ENCODE measurements at places on chromosomes 5 and 9.
A peak's percentile ranks its signal among the peaks of the same experiment; 100 is the strongest.

GRCh38 chr5:156095709-156096241 is 231.2 kb upstream of the SGCD start:
- DNase-seq, result no peak

- DNase-seq, result no peak
Measured at GRCh38 chr5:135996611-135997010, 32.2 kb upstream of the TGFBI start.

DNA sequence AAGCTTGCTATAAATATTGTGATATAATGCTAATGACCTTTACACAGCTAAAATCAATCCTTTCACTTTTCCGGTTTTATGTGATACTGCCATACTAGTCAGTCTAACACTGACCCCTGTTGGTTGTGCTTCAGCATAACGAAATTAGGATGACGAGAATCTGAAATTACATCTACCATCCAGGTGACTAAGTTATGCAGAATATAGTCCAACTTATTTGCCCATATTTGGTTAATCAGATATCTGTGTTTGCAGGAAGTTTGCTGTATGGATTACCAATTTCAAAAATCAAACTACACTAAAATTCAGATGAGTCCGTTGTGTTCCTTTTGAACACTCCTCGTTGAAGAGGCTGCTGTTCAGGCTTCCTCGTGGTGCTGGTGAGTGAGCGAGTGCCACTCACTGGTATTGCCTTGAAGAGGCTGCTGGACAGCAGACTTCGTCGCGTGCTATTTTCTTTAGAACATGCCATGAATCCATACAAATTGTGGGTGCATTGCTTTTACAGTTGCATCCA is 32.5 kb downstream of the TENT4A start:
- no peak for DNase-seq

DNA sequence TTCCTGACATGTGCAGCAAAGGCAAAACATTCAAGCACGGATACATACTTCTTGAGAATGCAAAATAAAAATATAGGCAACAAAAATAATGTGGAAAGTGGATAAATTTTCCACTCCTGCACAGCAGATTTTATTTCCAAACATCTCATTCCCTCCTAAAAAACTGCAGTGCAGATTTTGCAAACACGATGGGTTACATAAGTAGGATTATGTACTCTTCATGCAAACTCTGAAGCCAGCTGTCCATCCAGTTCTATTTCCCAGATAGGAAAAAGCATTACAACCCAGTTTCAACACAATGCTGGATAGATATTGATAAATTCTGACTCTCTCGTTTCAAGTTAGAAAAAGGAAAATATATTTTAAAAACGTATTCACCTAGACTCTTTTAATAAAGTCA is 52.7 kb upstream of the CCNG1 start:
- DNase-seq, result no peak

GRCh38 chr5:160021831-160022446 is 13.0 kb downstream of the TTC1 start:
- peak; percentile 50 for DNase-seq

- DNase-seq, result no peak
Measured at GRCh38 chr9:107260437-107261081, 22.5 kb upstream of the RAD23B start.

DNA sequence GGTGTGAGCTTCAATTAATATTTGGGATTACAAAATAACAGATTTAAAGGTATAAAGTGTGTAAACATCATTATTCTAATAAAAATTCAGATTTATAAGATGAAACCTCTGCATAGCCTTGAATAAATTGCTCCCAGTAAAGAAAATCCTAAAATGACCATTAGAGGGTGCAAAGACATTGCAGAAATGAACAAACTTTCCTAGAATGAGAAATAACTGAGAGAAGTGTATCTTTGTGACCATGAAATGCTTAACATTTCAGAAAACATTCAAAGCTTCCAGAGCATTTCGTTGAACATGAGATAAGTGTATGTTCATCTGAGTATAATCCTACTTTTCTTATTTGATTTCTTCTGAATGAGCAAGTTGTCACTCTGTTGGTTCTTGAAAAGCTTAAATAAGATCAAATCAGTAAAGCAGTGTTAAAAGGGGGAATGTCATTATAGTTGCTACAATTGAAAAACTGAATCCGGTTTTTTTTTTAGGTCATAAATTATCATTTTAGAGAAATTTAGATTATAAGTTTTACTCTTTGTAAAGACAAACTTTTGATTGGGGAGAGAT is 24.7 kb upstream of the NUDT12 start:
- no peak for DNase-seq

DNA sequence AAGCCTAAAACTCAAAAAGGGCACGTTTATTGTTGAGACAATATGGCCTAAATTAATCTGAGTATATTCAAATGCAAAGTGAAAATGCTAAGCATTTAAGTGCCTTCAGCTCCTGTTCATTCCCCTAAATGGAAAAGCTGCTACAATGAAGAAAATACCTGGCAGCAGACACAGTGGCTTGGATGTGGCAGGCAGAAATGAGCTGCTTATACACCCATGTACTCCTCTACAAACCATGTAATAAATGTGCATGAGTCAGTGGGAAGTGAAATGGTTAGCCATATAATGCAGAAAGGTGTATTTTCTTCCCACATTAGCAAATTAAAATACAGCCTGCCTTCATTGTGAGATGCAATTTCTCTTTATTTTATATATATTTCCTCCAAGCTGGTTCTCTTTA is 859.2 kb upstream of the SEMA6A start:
- no peak for DNase-seq

DNA sequence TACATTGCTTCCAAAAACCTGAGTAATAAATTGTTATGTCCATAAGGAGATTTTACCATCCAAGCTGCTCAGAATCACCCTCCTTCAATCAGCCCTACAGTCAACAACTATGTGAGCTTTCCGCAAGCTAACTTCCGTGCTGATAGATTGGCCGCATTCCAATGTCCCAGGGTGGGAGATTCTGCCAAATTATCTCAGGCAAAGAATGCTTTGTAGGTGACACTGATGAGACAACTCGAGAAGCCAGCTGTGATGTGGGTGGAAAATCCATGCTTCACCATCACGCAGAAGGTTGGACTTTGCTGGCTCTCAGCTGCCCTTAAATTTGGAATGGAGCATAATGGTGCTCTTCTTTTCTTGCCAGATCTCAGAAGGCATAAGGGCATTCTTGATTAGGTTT is 44.9 kb upstream of the HCN1 start:
- DNase-seq, result no peak

DNA sequence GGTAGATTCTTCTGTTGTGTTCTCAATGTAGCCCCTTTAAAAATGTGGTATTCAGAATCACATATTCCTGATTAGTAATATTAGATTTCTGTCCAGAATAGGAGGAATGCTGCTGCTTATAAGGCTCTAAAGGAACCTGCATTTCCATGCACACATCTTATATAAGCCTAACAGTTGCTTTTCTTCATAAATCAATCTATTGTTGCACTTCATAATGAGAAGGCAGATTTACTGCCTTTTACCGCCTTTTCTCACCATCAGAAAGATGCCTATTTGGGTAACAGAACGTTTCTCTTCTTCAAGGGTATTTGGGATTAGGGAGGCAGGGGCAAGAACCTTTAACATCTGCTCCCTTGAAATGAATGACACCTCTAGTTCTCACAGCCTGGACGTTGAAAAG is 243.4 kb downstream of the MLLT3 start:
- DNase-seq, result no peak

DNA sequence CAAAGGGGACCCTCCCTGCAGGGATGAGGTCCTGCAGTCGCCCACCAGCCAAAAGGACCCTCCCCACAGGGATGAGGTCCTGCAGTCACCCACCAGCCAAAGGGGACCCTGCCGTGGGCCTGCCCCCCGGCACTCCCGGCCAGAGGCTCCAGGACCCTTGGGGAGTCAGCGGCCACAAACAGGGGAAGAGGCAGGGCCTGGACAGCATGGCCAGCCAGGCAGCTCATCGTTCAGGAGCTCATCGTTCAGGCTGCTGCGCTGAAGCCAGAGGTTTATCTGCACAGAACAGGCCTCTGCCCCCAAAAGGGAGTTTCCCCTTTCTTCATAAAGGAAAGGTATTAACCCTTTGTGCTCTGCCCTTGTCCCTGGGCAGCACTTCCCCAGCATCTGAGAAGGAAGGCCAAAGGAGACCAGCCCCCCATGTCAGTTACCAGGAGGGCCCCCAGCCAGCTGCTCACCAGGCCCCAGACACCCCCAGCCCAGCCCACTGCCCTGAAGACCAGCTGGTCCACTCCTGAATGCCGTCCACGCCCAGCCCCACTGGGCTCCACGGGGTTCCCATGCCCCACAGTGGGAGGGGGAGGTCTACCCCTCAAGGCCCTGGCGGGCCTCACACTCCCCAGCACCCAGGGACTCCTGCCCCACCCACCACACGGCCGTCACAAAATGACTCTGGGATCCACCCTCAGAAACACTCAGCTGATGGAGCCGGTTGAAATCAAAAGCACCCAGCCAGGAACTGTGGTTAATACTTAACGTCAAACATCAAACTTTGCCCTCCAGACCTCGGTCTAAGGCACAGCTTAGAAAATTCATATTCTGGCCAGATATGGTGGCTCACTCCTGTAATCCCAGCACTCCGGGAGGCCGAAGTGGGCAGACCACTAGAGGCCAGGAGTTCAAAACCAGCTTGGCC is 6.3 kb downstream of the SLC12A7 start:
- DNase-seq, result peak; percentile 61

- no peak for DNase-seq
Measured at GRCh38 chr9:135049460-135049859, 38.0 kb upstream of the OLFM1 start.

DNA sequence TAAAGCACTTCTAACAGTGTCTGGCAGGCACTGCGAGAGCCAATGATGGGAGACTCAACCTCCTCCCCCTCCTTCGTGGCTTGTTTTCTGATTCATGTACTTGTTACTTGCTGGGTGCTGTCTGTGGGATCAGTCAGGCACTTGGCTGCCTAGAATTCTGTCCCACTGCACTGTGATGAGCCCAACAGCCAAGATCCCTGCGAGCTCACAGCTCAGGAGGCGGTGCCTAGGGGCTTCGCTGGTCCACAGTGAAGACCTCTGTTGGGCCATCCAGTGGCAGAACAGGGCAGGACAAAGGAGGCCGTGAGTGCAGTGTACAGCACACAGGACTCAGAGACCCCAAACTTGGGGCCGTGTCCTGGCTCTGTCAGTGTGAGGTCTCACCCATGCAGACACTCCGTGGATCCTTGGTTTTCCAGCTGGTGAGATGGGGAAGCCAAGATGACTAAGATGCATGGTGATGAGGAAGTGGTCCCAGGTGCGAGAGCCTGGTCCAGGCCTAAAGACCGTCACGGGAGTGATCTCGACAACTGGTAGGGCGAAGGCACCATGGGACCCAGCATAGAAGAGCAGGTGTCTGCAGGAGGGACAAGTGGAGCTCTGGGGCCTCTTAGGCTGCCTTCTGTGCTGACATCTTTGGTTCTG is 19.5 kb downstream of the MYMK start:
- no peak for DNase-seq

DNA sequence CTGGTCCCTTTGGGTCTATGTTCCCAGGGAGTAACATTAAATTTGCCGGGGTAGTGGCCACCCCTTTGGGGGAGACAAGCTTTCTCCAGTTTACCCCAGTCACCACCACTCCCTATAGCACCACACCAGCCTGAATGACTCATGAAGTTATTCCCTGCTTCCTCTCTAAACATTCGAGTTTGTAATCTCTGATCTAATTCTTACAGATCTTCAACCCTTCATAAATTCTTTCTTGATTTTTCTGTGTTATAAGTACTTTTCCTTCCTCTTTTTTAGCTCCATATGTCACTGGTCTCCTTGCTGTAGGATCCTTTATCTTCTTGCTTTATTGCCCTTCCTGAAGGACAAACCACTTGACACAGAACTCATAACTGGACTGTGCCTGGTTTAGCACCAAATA is 55.6 kb downstream of the GNA14 start:
- no peak for DNase-seq

GRCh38 chr9:20940447-20941173 is 90.8 kb downstream of the HACD4 start:
- no peak for DNase-seq

GRCh38 chr9:105385381-105385985 is 62.4 kb upstream of the FSD1L start:
- peak; percentile 35 for DNase-seq

GRCh38 chr5:107487056-107487542 is 183.6 kb downstream of the EFNA5 start:
- no peak for DNase-seq

GRCh38 chr9:133055788-133056420 is 5.9 kb upstream of the CEL start:
- no peak for DNase-seq

- DNase-seq, result no peak
Measured at GRCh38 chr9:114011313-114011712, 66.8 kb downstream of the AMBP start.

- no peak for DNase-seq
Measured at GRCh38 chr5:69517763-69518212, 25.2 kb downstream of the OCLN start.

GRCh38 chr9:70951749-70952727 is 169.4 kb downstream of the TRPM3 start:
- no peak for DNase-seq

GRCh38 chr5:113230711-113231652 is 203.8 kb downstream of the TSSK1B start:
- no peak for DNase-seq

DNA sequence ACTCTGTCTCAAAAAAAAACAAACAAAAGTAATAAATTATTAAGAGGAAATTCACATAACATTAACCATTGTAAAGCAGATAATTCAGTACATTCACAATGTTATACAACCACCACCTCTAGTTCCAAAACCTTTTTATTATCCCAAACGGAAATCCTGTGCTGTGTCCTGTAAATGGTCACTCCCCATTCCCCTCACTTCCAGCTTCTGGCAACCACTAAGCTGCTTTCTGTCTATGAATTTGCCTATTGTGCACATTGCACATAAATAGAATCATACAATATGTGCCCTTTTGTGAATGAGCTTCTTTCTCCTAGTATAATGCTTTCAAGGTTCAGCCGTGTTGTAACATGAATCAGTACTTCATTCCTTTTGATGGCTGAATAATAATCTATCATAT is 20.8 kb downstream of the C9orf152 start:
- DNase-seq, result no peak

- no peak for DNase-seq
Measured at GRCh38 chr5:16597946-16598694, 18.7 kb downstream of the RETREG1 start.

DNA sequence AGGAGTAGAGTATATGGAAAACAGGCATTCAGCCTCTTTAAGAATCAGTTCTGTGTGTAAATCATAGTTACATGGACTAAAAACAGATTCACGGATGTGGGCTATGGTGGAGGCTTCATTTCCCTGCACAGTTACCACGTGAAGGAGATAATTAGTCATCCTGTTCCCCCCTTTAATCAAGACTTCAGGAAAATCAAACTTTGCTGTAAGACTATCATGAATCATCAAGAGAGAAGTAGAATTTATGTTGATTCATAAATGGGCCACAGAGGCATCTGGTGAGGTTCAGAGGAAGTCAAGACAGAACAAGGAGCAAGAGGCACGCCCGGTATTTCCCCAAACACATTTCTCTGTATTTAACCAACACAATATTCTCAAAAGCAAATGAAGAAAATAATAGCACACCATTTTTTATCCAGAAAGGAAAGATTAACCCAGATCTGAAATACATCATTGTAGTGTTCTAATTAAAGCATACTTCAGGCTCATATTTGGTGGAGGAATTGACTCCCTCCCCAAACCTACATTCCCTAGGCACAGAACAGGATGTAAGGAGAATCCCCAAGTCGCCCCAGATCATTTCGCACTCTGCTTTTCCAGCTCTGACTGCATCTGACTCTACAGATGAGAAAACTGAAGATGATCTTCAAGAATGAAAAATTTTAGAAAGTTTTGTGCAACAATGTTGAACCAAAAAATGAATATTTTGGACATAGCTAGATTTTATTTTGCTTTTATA is 175.8 kb upstream of the GAS1 start:
- DNase-seq, result peak; percentile 16
